ENCODE measurements at places on chromosomes 6 and 20.
A peak's percentile ranks its signal among the peaks of the same experiment; 100 is the strongest.

DNA sequence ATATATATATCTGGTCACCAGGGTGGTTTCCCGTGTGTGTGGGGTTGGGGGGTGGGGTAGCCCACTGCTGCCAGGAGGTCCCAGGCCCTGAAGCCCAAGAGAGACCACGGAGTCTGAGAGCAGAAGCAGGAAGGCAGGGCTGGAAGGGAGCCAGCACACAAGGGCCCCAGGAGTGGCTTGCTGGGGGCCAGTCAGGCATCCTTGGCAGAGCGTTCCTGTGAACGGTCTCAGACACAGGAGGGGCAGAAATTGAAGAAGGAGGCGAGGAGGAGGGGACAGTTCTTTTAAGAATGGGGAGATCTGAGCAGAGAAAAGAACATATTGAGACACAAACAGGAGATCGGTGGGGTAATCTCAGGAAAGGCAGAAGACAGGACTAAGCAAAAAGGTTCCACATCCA, 1.9 kb upstream of the EBF4 start:
- no peak for DNase-seq

DNA sequence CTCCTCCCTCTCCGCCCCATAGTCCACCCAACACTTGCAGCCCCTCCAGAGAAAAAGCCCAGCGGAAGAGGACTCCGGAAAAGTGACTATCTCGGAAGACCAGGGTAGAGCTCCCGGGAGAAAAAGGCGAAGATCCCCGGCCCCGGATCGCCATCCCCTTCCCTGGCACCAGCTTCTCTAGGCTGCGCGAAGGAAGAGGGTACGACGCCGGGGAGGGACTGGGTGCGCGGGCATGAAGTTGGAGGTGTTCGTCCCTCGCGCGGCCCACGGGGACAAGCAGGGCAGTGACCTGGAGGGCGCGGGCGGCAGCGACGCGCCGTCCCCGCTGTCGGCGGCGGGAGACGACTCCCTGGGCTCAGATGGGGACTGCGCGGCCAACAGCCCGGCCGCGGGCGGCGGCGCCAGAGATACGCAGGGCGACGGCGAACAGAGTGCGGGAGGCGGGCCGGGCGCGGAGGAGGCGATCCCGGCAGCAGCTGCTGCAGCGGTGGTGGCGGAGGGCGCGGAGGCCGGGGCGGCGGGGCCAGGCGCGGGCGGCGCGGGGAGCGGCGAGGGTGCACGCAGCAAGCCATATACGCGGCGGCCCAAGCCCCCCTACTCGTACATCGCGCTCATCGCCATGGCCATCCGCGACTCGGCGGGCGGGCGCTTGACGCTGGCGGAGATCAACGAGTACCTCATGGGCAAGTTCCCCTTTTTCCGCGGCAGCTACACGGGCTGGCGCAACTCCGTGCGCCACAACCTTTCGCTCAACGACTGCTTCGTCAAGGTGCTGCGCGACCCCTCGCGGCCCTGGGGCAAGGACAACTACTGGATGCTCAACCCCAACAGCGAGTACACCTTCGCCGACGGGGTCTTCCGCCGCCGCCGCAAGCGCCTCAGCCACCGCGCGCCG, 822 bp downstream of the FOXQ1 start:
- DNase-seq: peak; percentile 65

DNA sequence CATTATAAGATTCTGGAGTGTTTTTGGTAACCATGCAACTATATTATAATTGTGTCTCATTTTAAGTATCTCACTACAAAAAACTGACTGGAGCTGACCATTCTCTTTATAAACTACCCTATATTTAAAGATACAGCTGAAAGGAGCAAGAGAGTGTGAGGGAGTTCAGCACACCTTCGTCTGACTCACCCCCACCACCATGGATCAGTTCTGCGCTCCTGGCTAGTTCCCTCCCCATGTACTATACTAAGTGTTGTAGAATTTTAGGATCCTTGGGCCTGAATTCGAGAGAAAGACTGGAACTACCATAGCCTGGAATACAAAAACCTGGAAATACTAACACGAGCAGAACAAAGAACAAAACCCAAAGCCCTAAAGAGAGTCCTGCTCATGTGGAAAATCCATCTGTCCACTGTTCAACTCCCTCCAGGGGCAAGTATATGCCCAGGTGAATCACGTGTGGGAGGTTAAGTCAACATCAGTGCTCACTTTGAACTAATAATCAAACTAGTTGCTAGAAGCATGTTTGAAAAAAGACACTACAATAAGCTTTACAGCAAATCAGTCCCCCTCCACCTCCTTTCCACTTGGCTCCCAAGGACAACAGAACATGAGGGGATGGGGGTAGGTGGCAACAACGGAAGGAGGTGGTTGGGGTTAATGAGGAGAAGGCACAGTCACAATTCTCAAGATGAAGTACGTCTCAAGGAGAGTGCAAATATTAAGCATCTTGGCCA, 46.8 kb downstream of the ELOVL5 start:
- no peak for DNase-seq

DNA sequence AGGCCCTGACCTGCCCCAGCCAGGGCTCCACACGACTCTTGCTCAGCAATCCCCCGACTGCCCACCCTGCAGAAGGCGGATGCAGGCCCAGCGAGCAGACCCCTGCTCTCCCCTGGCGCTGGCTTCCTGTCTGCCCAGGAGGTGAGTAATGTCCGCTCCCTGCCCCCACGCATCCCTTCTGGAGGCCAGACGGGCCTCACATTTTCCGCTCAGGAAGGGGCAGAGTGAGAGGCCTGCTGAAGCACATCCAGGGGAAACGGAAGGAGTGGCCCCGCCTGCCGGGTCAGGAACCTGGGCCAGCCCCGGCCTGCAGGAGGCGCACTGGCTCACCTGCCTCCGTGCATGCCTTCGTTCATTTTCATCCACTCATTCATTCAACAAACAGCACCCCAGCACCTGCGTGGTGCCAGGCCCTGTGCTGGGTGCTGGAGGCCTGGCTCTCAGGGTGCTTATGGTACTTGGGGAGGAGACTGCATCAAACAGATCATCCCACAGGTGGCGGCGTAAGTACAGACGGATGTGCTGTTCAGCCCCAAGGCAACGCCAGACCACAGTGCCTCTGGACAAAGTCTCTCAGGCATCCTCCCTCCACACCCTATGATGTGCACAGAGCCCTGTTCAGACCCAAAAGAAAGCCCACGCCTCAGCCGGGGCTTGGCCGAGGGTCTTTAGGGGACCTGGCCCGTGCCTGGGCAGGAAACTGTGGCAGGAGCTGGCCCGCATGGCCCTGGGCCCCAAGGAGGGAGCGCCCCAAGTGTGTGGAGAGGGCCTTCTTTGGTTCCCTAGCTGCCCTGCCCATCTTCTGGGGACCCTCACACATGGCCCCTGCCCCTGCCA, 112.1 kb downstream of the ASXL1 start:
- DNase-seq: peak; percentile 56

DNA sequence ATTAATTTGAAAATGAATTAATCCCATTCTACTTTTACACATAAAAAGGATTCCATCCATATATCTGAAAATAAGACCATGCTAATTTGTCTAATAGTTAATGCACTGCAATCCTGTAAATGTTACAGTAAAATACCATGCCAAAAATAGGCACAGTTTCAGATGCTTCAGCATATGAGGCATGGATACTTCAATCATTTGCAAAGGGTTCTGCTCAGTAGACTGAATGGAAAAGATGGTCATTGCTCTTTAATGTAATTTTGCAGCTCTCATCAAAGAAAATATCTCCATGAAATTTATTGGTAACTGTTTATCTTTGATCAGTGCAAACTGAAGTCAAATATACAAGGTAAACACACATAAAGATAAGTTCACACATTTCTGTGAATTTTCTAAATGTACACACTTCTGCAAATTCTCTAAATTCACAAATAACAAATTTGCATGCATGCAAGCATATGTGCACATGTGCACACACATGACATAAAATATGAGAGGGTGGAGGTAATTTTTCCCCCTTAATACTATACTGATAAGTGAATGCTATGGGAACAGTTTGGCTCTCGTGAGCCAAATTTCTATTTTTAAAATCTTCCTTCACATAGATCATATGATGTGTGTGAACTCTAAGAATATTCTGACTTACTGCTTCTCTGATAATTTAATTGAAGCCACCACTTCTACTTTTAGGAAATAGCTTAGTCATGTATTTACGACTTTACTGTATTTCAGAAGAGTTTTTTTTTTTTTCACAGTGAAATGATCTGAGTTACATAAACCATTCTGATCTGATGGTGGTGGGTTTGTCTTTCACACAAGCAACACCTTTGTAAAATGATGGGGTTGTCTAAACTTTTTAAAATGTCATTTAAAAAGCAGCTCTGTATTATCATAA, 996.8 kb upstream of the CITED2 start:
- peak; percentile 15 for DNase-seq

GRCh38 chr6:13615792-13616120, 621 bp downstream of the NOL7 start:
- peak; percentile 55 for DNase-seq

GRCh38 chr6:97053643-97054411, 129.3 kb downstream of the KLHL32 start:
- peak; percentile 21 for DNase-seq

DNA sequence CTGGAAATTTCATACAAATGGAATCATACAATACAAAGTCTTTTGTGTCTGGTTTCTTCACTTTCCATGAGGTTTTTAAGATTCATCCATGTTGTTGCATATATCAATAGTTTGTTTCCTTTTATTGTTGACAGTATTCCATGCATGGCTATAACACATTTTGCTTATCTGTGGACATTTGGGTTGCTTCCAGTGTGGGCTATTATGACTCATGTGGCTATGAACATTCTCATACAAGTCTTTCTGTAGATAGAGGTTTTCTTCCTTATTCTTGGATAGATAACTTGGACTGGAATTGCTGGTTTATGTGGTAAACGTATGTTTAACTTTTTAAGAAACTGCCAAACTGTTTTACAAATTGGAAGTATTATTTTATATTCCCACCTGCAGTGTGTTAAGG, 30.0 kb upstream of the KIF6 start:
- no peak for DNase-seq

All from KBM-7 (cell line).